GM12892 (cell line): ENCODE measurements at places on chromosomes 2 and 18.

- no peak for DNase-seq
These were observed 15.7 kb downstream of the NDUFV2 start for GRCh38 chr18:9117980-9118841.

- DNase-seq, result no peak
These were observed 25.4 kb downstream of the PTPRM start for GRCh38 chr18:7592305-7593071.

DNA sequence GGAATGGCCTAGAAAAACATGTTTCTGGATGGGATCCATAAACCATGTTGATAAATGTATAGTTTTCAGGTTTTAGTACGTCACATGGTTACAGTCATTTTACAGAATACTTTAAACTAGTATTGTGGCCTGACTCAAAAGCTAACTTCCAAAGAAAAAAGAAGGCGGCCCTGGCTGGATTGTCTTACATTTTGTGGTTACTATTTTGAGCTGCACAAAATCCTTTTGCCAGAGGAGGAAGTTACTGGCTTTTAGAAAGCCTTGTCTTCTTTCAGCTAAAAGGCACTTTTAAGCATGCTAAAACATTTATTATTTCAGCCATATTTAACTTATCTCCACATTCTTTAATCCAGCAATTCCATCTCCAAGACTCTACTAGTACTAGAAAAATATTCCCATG, 227.9 kb downstream of the CDH2 start:
- DNase-seq, result no peak

GRCh38 chr2:154392256-154392655, 306.2 kb upstream of the KCNJ3 start:
- DNase-seq, result no peak

DNA sequence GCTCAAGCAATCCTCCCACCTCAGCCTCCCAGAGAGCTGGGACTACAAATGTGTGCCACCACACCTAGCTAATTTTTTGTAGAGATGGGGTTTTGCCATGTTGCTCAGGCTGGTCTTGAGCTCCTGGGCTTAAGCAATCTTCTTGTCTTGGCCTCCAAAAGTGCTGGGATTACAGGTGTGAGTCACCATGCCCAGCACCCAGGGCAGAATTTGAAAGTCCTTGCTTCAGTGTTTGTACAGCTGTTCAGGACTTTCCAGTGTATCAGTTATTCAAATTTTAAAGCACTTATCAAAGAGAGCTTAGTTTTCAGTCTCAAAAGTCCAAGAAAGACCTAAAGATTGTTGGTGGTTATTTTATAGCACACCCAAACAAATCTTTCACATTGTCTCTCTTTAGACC, 43.6 kb upstream of the VPS54 start:
- no peak for DNase-seq

GRCh38 chr2:187210726-187211125, 237.3 kb downstream of the CALCRL start:
- no peak for DNase-seq

- DNase-seq, result no peak
These were observed 4.2 kb downstream of the C2orf81 start for GRCh38 chr2:74417197-74417596.

DNA sequence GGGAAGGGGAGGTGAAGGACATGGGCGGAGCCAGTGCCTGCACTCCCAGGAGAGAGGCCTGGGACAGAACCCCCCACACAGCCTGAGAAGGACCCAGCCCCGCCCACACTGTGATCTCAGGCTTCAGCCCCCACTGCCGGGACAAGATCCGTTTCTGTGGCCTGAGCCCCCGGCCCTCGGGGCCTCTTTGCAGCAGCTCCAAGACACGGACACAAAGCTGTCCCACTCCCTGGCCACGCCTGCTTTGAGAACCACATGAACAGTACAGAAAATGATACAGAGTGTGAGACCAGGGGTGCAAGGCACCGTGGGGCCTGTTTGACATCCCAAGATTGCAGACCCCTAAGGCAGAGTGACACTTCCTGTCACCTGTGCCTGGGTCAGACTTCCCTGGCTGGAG, 74.5 kb downstream of the TWIST2 start:
- DNase-seq, result no peak

DNA sequence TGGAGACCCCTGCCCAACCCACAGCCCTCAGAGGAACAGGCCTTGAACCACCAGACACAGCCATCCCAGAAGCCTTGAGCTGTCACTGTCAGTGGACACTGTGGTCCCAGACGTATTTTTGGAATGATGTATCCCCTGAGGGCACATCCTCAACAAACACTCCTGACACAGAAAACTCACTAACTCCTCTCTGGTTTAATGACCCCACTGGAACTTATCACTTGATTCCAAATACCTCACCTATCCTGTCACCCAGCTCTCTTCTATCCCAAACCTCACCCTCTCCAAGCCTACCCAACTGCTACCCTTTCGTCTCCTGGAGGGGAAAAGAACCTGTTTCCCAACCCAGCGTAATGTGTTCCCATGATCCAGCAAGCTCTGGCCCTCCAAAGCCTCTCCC, 111.6 kb downstream of the MREG start:
- no peak for DNase-seq

- no peak for DNase-seq
These were observed 115.1 kb upstream of the COPS8 start for GRCh38 chr2:236970656-236971010.

- DNase-seq, result no peak
These were observed 12.3 kb downstream of the ODC1 start for GRCh38 chr2:10435820-10436204.

DNA sequence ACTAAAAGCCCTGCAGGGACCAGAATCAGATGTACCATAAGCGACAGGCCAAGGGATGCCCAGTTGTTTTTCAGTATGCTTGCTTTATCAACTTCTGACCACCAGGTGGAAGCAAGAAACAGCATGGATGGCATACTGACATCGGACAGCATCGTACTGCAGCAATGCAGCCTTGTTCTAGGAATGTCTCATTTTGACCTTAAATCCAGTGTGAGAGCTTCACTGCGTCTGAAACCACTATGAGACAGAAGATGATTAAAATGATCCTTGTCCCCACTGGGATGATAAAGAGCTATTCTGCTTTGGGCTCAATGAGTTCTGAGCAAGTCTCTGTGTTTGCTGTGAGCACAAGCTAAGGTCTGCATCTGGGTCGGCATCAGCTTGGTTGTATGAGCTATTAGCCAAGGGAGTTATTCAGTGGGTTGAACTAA, 54.3 kb downstream of the CDK15 start:
- DNase-seq, result peak; percentile 24

DNA sequence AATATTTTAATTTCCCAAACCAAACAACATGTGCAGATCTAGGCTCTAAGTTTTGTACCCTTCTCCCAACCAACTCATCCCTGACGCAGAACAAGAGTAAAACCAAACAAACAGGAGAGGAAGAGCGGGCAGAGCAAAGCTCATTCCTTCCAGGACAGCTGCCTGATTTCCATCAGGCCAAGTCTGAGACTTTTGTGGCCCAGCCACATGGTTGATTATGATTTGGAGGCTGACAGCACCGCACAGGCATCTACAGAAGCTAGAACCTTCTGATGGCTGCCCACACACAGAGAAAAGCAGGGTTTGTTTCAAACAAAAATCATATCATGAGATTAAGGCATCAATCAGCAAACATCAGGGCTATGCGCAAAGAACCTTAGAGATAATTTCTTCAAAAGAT, 262.6 kb downstream of the TNS1 start:
- DNase-seq, result no peak

- no peak for DNase-seq
These were observed 25.4 kb downstream of the MAP4K4 start for GRCh38 chr2:101722864-101723263.

GRCh38 chr18:58194028-58194427, 150.0 kb downstream of the NEDD4L start:
- no peak for DNase-seq

DNA sequence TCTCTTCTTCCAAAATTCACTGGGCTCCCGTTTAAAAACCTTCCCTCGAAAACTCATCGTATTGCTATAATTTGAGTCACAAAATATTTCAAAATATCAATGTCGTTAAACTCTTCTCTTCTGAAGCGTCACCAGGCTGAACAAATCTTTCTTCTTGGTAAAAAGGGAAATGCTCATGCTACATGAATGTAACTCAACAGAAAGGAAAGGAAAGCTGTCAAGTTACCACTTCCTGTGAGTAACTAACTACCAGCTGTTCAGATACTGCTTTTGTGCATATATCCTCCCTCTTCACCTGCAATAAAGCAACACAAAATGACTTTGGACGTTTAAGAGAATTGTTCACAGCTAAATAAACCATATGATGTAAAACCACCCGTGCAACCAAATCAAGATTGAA, 95.4 kb downstream of the DOCK10 start:
- DNase-seq, result no peak

DNA sequence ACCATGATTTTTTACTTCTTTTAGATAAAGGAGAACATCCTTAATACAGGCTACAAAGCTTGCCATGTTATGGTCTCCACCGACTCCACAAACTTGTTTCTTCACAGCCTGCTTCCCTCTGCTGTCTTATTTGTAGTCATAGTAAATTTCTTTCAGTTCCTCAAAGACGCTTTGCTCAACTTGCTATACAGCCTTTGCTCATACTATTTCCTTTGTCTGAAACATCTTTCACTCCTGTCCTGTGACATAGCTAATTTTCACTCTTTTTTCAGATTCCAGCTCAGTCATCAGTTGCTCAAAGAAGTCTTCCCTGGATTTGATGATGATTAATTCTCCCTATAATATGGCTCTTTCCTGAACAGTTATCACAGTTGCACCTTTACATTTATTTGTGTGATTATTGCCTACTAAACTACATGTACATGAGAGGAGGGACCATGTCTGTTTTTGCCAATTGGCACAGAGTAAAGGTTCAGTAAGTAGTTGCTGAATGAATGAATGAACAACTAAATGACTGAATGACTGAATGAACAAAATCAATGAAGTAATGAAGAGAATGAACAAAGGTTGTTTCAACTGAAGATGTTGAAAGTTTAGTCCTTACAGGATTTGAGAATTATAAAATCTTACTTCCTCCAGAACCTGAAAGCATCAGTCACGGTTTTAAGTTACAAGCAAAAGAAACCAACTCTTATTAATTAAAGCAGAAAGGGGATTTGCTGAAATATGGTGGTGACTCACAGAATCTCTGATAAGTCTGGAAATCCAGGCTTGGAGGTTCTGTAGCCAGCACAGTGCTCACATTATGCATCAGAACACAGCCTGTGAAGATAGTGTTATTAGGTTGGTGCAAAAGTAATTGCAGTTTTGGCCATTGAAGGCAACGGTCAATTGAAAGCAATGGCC, 186.4 kb upstream of the FAM98A start:
- no peak for DNase-seq

DNA sequence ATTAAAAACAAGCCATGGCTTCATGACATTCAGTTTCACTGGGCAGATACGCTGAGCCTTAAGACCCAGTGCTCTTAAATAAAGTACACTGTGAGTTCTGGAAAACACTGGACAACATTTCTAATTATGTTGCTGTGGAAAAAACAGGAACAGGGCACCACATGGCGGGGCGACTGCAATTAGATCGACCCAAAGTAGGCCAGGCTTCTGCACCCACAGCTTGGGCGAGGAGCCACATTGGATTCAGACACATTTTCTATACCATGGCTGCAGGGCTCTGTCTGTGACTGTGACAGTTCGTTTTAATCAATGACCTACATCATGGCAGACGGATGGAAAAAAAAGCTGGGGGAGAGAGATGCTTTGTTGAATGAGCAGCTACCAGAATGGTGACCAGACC, 227.2 kb upstream of the HS6ST1 start:
- DNase-seq, result no peak

DNA sequence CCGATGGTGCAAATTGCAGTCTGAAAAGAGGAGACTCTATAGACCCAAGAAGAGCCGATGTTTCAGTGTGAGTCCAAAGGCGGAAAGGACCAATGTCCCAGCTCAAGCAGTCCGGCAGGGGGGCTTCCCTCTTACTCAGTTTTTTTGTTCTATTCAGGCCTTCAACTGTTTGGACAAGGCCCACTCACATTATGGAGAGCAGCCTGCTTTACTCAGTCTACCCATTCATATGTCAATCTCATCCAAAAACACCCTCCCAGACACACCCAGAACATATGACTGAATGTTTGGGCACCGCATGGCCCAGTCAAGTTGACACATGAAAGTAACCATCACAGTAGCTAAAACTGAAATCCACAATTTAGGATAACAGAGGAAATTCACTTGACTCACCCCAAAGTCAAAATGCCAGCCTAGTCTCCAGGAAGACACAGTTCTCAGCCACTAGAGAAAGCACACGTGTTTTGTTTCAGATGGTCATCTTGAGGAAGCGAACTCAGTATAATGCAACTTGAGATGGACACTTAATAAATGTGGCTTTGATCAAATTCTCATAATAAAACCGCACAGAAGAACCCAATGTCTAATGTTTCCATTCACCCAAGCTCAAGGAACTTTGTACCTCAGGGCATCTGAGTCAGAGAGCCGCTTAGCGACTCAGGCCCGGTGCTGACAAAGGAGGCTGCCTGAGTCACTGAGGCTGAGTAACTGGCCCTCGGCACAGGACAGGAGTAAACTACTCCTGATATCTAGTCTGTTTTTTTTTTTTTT, 2.4 kb downstream of the FHL2 start:
- DNase-seq, result no peak

GRCh38 chr2:144849612-144850011, 329.7 kb upstream of the ZEB2 start:
- DNase-seq, result no peak

- DNase-seq, result no peak
These were observed 385.9 kb upstream of the CYRIA start for GRCh38 chr2:17051538-17051937.

GRCh38 chr2:225337183-225337582, 62.3 kb upstream of the NYAP2 start:
- DNase-seq, result no peak

DNA sequence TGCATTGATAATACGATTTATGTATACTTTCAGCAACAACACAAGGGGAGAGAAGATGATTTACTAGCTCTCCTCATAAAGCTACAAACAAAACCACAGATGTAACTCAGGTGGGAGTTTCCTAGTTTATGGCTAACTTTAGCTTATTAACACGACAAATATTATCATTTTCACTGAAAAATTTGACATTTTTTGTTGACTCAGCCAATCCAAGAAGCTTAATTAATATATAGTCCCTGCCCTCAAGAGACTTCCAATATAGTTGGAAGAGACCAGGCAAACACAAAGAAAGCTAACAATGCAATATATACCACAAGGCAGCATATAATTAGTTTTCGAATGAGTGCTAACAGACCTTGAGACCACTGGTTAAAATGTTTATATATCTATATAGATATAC, 775 bp downstream of the WDR12 start:
- DNase-seq, result no peak

DNA sequence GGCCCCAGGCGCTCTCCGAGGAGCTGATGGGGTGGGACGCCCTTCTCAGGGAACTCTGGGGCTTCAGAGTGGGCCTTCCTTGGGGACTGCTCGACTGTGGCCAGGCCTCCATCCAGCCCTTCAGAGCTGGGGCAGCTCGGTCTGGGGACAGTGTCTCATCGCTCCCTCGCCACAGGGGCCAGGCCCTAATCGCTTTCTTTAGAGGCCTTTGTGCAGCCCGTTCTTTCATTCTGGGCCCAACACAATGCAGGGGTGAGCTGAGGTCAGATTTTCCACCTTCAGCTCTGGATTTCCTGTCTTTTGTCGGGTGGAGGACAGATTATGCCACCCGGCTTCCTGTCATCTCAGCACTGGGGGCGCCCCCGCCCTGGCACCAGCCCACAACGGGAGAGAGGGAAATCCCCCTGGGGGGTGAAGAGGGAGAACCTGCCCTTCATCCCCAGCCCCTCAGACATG, 25.2 kb downstream of the MYCN start:
- DNase-seq, result no peak

- no peak for DNase-seq
These were observed 190.2 kb downstream of the INHBB start for GRCh38 chr2:120536141-120536540.
